Renal cortex interstitium (tissue), 15 donors: ENCODE measurements at places on chromosomes 12 and 14. TPM values are rescaled to one million over a fixed set of nuclear protein-coding genes. Genes with fewer than 3 reads are reported as not detected.

DNA sequence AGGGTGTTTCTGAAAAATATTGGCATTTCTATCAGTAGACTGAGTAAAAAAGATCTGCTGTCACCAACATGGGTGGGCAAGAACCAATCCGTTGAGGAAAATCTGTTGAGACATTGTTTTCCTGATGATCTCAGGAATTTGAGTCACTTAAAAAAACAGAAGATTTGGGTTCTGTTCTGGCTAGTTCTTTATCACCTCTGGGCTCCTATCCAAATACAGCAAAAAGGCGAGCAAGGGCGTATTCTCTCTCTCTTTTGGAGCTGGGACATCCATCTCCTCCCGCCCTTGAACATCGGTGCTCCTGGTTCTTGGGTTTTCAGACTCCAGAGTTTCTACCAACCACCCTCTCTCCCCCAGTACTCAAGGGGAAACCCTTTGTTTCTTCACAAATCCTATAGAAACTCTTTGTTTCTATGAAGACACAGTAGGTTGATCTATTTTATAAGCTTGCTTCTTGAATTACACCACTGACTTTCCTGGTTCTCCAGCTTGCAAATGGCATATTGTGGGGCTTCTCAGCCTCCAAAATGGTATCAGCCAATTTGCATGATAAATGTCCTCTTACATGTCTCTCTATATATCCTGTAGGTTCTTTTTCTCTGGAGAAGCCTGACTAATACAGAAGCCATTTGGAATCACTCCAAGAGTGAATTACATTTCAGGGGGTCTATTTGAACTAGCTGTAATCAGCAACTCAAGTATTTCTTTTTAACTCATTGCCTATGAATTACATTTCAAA lies 263.9 kb upstream of the TMTC1 start:
- DNase-seq: no peak

DNA sequence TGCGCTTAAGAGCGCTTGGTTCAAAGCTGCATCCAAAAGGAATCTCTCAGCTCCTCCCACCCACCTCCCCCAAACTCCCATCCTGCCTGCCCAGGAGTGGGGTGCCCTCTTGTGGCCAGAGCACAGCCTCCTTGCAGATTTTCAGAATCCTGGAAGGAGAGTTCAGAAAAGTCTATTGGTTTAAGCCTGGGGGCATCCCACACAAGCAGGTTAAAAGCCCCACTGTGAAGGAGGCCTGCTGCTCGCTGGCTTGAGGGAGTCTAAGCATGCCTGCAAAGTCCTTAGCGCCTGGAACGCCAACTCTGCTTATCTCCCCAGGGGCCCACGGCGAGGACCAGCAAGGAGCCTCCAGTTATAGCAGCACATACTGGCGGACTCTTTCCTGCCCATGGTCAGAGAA lies 297.1 kb downstream of the KSR2 start:
- no peak for DNase-seq

DNA sequence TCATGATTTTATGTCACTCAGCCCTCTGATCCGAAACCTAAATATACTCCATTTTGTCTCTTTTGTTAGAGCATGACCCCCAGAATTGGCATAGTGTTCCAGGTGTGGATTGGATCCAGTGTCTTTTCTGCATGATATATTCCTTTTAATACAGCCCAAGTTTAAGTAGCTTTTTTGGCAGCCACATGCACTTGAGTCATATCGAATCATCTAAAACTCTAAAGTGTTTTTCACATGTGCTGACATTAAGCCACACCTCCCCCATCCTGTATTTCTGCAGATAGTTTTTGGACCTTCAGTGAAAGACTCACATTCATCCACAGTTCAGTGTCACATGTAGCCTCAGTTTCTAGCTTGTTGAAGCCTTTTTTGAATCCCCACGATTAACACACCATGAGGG lies 30.6 kb downstream of the BORCS5 start:
- DNase-seq: no peak

GRCh38 chr12:52026263-52026662 lies 19.5 kb downstream of the TAMALIN start:
- no peak for DNase-seq

The NANOG gene
- 0.17 TPM for polyA plus RNA-seq
